Epithelial cell of proximal tubule (primary cell): ENCODE measurements at places on chromosomes 1 and 21. TPM values are rescaled to one million over a fixed set of nuclear protein-coding genes. Genes with fewer than 3 reads are reported as not detected.

The LAMC2 gene
- total RNA-seq = 255 and 382 TPM in 2 replicates

The ANGPTL3 gene
- total RNA-seq = not detected in 2 replicates

The SPRR1B gene
- total RNA-seq = 0.75 TPM in 1 of 2 replicates, not detected in the other

The SPRR3 gene
- not detected in 2 replicates for total RNA-seq
